ENCODE measurements at places on chromosomes 11 and 22.

DNA sequence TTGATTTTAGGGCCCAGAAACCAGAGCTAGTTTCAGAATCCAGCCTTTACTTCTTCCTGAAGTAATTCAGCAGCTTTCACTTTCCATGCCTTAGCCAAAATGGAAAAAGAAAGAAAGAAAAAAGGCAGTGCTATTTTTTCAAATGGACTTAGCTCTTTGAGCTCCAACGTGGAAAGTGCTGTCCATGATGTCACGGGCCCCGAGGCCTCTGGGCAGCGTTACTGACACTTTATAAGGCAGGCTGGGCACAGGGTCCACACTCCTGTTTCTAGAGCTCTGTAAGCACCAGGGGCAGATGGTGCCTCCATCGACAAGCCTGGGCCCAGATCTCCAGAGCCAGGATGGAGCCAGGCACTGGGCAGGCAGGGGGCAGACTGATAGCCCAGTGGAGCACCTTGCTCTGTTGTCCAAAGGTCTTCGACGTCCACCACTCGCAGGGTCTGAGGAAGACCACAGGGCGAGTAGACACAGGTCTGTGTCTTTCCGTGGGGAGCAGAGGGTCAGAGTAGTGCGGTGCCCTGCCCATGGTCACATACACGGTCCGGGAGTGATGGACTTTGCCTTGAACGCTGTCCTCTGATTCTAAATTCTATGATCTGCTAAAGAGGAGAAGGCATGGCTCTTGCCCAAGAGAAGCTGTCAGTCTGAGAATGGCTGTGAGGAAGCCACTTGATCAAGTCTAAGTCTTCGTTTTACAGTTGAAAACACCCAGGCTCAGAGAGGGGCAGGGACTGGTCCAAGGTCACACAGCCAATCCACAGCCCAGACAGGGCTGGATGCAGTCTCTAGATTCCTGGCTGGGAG lies 22.0 kb upstream of the WNT11 start:
- DNase-seq: no peak

DNA sequence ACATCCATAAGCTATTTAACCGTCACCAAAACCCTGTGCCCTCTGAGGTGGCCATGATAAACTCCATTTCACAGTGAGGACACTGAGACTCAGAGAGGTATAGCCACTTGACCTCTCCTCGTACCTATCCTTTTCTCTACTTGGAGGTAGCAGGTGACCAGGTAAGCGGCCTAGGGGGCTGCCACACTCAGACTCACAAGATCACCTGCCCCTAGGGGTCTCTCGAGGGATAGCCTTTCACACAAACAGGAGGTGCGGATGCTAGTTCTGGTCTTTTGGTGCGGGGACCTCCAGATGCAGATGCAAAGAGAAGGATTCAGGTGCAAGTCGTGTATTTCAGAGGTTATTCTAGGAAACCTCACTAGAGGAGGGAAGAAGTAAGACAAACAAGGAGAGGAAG lies 14.6 kb downstream of the MS4A18 start:
- DNase-seq: no peak

DNA sequence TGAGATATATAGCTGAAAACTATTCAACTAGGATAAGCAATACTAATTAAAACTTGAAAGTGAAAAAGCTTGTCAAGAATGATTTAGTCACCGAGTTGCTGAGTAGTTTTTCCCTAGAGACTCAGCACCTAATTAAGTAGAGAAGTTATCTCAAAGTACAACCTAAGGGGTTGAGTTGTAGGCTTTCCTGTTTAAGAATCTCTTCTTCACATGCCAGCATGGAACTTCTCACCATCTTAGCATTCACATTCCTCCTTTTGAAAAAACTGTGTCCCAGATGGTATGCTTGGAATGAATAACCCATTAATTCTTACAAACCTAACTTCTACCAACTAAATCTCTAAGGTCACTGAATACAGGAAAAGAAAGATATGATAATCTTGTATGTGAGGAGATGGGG lies 303.3 kb upstream of the ZC3H12C start:
- no peak for DNase-seq

GRCh38 chr22:48936391-48936790 lies 891.3 kb downstream of the BRD1 start:
- no peak for DNase-seq

DNA sequence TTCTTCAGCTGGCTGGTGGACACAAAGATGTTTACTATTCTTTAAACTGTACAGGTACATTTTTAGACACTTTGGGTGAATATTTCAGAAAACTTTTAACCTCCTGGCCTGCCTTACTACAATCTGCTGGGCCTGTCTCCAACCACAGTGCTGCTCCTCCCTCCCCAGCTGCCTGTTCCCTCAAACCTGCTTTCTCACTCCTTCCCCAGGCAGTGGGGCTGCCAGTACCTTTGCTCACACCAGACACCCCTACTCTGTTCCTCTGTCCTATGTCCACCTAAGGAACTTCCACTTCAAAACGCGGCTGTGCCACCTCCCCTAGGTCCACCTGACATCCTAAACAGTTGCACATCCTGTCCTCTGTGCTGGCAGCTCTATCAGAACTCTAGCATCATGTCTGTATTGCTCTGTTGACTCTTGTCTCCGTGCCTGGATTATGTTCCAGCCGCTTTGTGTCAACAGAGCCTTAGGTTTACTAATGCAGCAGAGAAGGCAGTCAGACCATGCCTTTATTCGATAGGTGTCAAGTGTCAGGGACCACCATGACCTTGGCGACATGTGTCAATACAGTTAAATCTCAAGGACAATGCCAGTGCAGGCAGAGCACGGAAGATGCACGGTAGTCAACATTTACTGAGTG lies 13.4 kb downstream of the ZP1 start:
- peak; percentile 92 for DNase-seq

DNA sequence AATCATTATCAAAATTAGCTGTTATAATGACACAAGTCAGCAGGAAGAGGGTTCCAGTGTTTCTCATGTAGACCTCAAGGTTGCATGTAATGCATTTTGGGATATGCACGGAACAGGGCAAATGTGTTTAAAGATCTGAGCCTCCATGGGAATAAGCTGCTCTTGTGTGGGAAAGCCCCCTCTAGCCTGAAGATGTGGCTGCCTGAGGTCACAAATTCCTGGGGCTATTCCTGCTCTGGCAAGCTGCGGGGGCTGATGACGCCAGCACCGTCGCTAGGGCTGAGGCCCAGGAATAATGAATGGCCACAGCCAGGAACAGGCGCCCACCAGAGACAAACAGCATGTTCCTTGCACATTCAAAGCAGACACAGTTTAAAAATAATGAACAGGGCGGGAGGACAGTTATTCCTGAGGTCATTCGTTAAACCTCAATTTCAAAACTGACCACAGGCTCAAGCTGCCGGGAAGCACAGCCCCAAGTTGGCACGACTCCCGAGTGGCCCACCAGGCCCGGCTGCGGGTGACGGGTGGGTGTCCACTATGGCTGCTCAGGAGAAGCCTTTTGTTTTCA lies 11.7 kb downstream of the OSBPL5 start:
- no peak for DNase-seq

- DNase-seq: peak; percentile 50
Observed at GRCh38 chr11:100687054-100687629, at the start of gene ARHGAP42. TSS of gene ARHGAP42 (plus strand) at chr11:100687288. CDS start at chr11:100687679, 391 bp downstream.

DNA sequence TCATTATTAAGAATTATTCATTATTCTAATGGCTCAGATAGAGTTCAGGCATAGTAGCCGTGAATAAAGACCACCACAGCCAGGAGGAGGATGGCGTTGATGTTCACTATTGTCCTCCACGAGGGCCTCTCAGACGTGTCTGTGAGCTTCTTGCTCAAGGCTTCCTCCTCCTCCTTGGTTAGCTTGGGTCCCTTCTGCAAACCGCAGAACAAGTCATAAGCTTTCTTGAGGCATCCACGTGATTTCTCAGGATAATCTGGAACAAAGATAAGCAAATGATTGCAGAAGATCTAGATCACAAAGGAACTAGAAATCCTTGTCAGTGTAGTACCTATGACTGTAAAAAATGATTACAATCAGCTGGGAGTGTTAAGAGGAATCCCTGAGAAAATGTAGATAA lies 13.6 kb upstream of the RFPL2 start:
- DNase-seq: no peak

- DNase-seq: peak; percentile 98
Observed at GRCh38 chr11:18063862-18064434, 17.9 kb upstream of the TPH1 start.

DNA sequence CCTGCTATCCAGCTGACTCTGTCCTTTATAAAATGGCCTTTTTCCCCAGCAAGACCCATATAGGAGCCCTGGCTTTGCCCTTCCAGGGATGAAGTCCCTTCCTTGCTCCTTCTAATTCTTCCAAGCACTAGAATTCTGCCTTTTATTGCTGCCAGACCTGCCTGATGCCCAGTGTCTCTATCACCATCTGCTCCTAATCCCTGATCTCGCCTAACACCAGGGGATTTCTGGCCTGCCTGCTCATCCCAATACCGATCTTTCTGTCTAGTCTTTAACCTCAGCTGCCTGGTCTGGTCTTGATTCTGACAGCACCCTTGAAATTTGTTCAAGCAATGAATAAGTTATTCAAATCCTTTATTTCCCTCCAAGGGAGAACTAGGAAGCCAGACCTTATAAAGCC lies 150.2 kb downstream of the SPON1 start:
- no peak for DNase-seq

DNA sequence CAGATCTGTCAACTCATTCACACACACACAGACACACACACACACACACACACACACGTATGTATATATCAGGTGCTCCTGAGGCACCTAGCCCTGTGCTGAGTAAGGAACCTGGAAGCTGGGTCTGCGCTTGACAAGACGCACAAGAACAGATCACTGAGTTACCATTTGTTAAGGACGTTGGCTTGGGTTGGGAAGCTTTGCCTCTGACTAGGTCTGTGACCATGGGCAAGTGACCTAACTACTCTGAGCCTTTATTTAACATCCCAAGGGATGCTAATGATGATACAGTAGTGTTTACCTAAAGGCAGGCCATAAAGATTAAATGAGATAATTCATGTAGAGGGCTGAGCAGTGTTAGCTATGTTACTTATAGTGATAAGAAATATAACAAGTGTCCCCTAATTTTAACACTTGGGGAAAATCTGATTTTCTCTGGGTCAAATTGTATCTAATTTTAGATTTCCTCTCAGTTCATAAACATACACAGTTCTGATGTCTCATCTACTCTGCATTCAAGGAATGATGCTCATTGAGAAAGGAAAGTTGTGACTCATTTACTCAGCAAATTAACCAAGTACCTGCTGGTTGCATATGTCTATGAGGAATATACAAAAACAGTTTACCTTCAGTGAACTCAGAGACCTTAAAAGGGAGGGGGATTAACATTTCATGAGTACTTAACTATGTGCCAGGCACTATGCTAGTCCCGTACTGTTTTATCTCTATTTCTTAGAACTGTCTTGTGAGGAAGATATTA lies 13.6 kb downstream of the RNF185 start:
- DNase-seq: no peak
